ENCODE measurements at places on chromosomes 6 and 20. TPM values are rescaled to one million over a fixed set of nuclear protein-coding genes. Genes with fewer than 3 reads are reported as not detected.

GRCh38 chr20:24493181-24493580 lies 23.8 kb downstream of the SYNDIG1 start:
- no peak for DNase-seq

DNA sequence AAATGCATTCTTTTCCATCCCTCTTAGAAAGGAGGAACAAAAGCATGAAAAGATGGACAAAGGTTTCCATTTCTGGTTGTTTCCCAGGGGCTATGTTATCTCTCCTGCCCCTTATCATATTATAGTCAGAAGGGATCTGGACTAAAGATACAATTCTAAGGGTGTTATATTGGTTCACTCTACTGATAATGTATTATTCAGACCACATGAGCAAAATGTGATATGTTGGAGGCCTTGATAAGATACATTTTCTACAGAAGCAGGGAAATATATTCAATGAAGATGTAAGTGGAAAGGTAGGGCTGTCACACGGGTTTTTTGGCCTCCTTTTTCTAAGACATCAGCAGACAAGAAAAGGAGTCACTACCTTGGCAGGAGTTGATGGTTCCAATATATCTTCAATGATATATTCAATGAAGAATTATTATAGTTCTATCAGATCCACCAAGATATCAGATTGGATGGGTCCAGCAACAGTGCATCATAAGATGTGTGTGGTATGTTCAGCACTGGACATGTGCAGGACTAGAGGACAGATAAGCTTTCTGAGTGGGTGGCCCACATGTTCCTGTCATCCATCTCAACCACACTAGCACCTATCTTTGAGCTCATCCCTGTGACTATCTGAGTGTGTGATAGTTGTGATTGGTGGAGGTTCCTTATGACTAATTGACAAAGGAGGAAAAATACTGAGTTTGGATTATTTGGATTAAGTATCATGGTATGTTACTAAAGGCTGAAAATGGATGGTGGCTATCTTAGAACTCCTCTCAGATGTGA lies 5.7 kb upstream of the ZKSCAN3 start:
- DNase-seq: no peak

DNA sequence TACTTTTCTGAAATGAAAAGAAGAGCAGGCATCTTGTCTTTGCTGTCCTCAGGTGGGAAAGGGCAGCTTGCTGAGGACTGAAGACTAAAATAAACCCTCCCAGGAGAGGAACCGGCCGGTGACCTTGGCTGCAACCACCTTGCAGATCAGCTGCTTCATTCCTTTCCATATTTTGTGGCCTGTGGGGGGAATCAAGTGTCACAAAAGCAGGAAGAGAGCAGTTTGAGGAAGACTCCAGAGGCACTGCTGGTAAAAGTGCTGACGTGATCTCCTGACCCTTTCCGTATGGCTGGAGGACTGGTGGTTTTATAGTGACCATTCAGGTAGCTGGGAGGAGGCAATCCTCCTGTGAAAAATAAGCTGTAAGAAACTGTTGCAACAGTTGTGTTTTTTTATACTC lies 157.0 kb downstream of the PLCB4 start:
- no peak for DNase-seq

DNA sequence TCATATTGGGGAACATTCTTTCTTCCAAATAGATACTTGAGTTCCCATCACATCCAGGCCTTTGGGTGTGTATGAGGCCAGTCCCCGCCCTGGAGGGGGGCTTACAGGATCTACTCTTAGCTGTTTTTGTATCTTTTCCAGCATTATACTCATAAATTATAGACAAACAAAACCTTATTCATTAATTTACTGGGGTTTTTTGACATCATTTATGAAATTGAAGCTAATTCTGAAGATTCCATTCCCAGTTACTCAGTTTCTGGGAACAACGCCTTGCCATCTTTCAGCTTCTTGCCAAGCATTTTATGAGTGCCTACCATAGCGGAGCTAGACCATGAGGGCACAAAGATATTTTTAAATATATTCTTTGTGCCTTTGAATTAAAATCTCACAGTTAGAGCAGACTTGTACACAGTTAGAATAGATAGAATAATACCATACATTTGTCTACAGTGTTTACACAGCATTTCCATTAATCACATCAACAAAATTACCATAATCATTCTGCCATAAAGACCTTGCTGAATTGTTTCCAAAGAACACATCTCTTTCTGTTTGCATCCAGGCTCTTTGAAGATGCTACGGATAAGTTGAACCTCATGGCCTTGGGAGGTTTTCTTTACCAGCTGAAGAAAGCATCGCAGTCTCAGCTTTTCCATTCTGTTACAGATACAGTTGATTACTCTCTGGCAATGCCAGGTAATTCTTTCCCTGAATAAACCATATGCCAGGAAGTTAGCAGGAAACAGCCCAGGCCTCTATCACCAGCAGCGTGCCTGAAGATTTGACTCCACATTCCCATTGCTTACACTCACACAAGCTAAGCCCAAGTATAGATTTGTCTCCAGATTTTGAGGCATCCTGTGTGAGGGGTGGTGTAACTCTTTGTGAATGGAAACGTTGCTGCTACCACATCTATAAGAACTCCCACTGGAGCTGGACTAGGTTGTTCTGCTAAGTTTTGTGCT lies 75.4 kb upstream of the PBOV1 start:
- no peak for DNase-seq

GRCh38 chr20:61562897-61563504 lies 310.9 kb downstream of the CDH4 start:
- DNase-seq: no peak

DNA sequence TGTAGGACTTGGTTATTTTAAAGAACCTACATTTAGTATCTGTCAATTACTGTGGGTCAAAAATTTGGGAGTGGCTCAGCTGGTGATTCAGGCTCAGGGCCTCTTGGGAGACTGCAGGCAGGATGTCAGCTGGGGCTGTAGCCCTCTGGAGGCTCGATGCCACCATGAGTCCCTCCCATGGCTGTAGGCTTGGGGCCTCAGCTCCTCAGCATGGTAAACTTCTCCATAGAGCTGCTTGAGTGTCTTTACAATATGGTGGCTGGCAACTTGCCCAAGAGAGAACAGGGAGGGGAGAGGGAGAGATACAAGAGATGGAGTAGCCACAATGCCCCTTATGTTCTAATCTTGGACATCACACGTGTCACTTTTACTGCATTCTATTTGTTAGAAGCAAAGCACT lies 470.4 kb downstream of the CDH26 start:
- DNase-seq: no peak

DNA sequence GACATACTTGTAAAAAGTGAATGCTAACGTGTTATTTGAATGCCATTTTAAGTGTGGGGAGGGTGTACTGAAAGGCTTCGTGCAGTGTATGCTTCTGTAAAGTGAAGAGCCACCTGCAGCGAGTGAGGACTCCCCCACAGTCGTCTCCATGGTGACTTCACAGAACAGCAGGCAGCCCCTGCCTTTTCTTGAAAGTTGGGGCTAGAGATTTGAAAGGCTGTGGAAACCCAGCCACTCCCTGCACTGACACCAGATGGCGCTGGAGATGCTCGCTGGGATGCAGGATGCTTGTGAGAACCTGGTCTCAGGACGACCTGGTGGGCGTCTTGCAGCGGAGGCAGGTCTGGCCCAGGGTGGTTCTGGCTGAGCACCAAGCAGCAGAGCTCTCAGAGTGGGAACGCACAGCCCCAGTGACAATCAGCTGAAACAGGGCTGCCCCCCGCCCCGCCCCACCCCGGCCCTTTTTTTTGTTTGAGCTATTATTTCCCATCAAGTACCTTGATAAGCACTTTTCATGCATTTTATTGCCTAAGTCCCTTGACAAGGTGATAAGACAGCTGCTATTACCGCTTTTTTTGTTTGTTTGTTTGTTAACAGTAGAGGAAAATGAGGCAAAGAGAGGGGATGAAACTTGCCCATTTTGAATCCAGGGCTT lies 150.3 kb downstream of the SYCP2 start:
- peak; percentile 10 for DNase-seq

DNA sequence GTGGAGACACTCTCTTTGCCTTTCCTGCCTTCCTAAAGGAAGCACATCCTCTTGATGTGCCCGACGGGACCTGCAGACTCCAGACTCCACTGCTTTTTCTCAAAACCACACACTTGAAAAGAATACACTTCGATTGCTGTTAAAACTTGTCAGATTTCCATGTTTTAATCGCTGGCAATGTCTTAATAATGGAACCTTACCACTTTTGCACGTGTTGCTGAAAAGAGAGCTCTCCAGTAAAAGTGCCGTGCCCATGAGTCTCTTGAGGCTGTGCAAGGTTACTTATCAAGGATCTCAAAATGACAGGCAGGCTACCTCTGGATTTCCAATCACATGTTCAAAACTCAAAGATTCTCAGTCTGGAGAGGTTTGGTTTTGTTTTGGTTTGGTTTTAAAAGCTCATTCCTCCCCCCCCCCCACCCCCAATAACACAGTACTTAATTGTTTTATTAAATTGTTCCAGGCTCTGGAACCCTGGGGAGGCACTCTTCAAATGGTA lies 12.0 kb upstream of the TFAP2A start:
- no peak for DNase-seq

DNA sequence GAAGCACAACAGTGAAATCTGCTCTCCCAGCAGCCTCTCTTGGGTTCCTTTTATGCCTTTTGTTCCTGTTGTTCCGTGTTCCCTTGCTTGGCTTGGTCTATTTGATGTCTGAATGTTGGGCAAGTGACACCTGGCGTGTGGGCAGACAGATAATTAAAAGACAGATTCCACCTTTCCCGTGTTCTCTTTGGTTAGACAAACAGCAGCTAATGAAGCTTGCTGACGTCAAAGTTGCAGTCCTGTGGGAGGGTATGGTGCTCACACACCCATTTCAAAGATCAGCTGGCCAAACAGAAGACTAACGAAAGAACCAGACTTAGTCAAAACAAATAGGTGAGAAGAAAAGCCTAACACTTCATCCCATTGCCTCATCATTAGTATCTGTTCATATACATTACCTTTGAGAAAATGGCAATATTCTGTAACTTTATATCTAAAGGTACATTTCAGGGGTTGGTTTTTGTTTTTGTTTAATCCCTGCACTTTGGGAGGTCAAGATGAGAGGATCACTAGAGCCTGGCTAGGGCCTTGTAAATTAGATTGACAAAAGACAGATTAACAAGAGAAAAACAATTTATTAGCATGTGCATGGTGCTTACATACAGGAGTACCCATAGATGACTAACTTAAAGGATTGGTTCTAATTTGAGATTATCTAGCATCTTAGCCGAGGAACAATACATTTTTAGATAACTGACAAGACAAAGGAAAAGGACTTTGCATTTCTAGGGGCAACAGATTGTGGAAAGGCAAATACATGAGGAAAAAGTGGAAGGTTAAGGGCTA lies 48.9 kb upstream of the TNFRSF21 start:
- no peak for DNase-seq

DNA sequence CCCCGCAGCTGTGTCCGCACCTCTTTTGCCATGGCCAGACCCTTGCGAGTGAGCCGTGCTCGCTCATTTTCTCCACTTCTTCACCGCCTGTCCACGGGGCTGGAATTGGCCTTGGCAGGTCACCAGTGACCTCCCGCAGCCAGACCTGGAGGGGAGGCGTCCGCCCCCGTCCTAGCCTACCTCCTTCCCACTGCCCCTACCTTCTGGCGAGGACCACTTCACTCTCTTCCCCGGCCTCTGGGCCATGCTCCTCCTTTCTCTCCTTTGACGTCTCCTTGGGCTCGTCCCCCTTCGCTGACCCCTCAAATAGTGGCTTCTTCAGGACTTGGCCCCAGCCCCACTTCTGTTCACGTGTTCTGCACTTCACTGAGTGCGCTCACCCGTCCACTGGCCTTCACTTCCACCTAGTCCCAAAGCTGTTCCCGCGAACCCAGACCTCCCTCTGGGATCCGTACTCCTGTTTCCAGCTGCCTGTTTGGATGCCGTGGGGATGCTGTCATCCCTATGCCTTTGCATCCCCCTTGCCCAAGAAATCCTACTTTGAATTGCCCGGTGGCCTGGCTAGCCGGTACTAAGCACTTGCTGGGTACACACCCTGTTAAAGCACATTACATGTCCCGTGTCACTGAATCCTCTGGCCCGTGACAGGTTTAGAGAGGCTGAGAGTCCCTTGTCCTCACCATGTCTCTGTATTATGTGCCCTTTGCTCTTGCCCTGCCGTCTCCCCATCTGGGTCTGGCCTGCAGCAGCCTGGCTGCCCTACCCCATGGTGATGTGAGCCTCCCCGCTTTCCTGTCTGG lies 33.0 kb downstream of the SPATA2 start:
- no peak for DNase-seq

DNA sequence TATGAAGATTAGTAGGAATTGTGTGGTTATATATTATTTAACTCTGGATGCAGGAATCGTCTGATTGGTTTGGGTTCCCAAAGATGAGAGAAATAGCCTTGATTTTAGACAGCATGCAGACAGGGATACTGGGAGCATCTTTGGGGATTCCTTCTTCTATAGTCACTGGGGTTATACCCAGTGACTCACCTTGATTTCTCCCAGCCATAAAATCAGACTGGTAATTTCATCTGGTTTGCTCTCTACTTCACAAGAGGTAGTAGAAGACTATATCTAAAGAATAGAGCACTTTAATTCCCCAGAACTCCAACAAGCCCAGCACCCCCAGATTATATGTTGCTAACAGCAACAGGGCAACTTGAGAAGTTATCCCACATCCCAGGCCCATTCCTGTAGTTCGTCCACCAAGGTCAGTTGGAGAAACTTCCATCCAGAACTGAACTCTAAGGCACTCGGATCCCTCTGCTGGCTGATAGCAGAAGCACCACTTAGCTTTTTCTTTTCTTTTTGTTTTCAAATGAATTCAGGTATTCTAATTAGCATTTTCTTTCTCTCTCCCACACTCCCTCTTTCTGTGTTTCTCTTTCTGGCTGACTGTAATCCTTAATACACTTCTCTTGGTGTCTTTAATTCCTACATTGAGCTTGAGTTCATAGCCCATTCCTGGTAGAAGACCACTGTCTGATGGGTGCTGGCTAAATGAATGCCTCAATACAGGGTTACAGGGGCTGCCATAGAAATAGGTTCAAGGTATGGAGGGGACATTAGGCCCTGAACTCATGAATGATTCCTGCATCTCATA lies 20.4 kb upstream of the EFHC1 start:
- peak; percentile 51 for DNase-seq

DNA sequence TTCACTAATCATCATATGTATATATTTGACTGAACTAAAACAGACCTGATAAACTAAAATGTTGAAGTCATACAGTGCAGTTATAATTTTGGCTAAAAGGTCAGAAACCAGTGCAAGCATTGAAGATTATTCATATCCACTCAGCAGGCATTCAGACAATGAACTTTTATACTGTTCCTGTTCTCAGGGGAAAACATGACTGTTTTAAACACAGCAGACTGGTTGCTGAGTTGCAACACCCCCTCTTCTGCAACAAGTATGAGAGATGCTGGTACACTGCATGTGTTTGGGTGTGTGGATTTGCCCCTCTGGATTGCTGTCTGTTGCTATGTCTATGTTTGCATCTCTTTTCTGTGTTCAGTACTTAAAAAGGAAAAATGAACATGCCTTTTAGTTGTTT lies 206.8 kb downstream of the EYA4 start:
- peak; percentile 27 for DNase-seq

- DNase-seq: no peak
Measured at GRCh38 chr6:15170126-15170525, 75.7 kb upstream of the JARID2 start.

GRCh38 chr20:49742948-49743347 lies 29.3 kb upstream of the B4GALT5 start:
- no peak for DNase-seq

GRCh38 chr20:13098720-13099355 lies 90.1 kb downstream of the SPTLC3 start:
- no peak for DNase-seq

GRCh38 chr6:165986311-165986913 lies 181.2 kb downstream of the TBXT start:
- DNase-seq: no peak

The ZFP64 gene
- 14.7 TPM for total RNA-seq

The PMEPA1 gene
- 1.0 TPM for total RNA-seq

The ULBP2 gene
- total RNA-seq: 1.8 TPM

The CDKAL1 gene
- 15.0 TPM for total RNA-seq

The TXLNB gene
- 1.5 TPM for total RNA-seq

The RIPPLY2 gene
- not detected for total RNA-seq

The TENT5A gene
- 24.9 TPM for total RNA-seq

All from fibroblast of lung (primary cell).